ENCODE measurements at places on chromosomes 12 and 14.

DNA sequence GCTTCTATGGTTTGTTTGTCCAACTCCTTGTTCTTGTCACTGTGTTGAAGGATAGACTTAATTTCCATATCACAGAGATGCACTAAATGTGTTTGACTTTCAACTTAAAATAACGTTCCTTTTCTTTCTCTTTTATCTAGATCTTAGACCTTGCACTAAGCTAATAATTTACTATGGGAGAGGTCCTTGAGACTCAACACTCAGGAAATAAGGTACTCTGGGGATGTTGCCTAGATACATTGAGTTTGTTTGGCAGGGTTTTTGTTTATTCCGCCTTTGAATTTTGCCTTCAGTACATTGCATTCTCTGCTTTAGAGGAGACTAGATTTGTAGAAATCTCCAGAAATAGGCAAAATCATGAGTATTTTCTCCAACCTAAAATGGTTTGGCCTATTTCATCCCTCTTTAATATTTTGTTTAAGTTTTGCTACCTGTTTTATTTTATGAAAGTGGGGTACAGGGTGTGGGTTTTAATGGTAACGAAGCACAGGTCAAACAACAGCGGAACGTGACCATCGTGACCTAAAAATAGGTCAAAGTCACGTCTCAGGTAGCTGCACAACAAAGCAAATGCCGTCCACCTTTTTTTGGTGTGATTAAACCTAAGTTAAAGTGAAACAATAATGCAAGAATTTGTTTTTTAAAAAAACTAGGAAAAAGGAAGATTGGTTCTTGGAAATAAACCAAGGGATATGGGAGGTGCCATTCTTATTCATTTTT, 115.3 kb upstream of the CPSF6 start:
- no peak for DNase-seq

GRCh38 chr12:65466911-65467310, 188.4 kb downstream of the MSRB3 start:
- DNase-seq, result no peak

DNA sequence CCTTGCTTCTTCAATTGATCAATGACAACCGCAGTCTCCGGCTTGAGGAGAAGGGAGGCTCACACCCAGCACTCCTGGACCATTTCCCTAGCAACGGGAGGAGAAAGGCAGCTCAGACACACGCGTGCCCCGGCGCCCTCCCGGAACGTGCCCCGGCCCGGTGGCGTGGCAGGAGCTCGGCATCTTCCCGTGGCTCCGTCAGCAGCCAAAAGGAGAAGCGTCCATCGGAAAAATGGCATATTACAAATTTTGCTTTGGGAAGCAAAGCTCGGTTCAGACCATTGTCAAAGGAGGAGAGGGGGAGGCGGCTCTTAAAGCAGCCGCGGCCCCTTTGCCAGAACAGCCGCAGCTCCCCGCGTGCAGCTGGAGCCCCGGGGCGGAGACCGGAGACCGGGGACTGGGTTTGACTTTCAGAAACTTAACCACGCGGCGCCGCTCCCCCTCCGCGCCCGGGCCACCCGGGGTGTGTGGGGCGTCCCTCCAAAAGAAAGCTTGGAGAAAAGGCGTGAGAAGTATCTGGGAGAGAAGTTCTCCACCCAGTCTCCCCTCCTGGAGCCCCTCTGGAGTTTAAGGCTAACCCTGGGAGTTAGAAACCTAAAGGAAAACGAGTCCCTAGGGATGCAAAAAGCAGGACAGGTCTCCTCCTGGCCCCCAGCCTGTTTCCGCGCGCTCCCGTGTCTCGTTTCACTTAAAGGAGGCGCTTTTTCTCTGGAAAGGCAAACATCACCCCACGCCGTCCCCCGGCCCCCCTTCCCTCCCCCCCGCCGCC, 545 bp downstream of the PPFIA2 start:
- peak; percentile 23 for DNase-seq

DNA sequence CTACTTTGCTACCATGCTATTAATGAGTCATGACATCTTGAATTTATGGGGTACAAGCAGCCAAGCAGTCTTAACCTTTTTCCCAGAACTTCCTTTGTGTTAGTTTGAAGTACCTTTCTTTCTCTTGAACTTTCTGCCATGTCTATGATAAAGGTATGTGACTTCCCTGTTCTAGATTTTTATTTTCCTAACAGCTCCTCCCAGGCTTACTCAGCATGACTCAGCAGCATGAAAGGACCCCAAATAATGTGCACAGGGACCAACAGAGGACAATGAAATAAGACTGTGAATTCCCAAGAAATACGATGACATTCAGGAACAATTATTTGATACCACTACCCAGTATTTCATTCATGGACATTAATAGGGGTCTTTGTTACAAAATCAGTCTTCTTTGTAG, 60.0 kb downstream of the TTC6 start:
- no peak for DNase-seq

- DNase-seq, result no peak
Measured at GRCh38 chr12:102483466-102483865, 3.1 kb upstream of the IGF1 start.

GRCh38 chr14:88430976-88431375, 45.5 kb downstream of the SPATA7 start:
- DNase-seq, result no peak

GRCh38 chr14:74034572-74034971, 15.4 kb downstream of the BBOF1 start:
- no peak for DNase-seq

GRCh38 chr14:104580961-104581360, 1.4 kb downstream of the C14orf180 start:
- no peak for DNase-seq

- DNase-seq, result no peak
Measured at GRCh38 chr14:69252851-69253250, 7.1 kb upstream of the GALNT16 start.

DNA sequence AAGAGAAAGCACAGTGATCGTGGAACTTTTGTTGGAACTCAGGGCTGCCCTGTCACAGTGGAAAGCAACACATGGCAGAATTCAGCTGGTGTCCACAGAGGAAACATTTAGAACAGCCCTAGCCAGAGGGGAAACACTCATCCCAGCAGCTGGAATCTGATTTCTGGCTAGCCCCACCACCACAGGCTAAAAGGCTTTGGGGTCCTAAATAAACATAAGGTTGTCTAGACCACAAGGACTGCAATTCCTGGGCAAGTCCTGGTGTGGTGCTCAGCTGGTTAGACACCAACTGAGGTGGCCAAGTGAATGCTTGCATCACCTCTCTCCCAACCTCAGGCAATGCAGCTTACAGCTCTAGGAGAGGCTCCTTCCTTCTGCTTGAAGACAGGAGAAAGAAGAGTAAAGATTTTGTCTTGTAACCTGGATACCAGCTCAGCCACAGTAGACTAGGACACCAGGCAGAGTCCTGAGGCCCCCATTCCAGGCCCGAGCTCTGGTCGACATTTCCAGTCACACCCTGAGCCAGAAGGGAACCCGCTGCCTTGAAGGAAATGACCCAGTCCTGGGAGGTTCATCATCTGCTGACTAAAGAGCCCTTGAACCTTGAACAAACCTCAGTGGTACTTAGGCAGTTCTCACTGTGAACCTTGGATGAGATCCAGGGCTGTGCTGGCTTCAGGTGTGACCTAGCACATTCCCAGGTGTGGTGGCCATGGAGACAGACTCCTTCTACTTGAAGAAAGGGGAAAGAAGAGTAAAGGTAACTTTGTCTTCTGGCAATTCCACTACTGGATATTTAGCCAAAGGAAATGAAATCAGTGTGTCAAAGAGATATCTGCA, 85.4 kb upstream of the PLXNC1 start:
- DNase-seq, result no peak

DNA sequence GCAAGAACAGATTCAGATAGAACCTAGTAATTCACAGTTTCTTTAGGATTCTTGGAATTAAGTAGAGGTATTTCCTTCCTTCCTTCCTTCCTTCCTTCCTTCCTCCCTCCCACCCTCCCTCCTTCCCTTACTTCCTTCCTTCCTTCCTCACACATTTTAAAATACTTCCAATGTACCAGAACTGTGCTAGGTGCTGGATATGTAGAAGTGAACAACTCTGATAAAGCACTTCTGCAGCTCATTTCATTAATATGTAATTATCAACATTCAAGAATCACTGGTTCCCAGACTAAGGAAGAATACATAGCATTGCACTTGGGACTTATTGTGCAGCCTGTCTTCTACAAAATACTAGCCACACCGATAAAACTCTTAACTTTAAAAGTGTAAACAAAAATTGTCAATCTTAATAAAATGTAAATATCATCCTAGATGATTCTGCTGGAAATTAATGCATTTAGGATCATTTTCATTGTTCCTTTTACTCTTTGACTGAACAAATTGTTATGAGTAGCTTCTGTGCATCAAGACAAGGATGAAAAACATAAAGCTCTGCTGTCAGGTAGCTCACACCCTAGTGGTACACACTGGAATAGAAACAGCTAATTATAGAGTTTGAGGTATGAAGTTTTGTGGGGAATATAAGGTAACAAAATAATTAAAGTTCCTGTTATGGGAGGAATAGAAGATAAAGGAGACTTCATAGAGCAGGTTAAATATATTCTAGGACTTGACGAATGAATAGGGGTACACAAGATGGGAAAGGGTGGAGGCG, 99.9 kb upstream of the MYF6 start:
- no peak for DNase-seq

DNA sequence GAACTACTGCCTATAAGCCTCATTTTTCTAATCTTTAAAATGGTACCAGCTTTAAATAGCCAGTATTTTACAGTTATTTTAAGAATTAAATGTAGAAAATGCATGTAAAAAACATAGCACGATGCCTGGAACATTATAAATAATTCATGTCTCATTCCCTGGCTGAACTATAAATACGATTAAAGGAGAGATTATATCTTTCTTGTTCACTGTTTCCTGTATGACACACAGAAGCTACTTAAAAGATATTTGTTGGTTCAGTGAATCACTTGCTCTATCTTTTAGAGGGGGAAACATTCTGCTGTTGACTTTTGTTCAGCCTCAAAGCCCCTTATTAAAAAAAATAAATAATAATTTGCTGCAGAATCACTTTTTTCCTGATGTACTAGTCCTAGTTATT, 406.9 kb downstream of the LRFN5 start:
- no peak for DNase-seq

- DNase-seq, result no peak
Measured at GRCh38 chr14:88941414-88941813, 117.0 kb downstream of the TTC8 start.

DNA sequence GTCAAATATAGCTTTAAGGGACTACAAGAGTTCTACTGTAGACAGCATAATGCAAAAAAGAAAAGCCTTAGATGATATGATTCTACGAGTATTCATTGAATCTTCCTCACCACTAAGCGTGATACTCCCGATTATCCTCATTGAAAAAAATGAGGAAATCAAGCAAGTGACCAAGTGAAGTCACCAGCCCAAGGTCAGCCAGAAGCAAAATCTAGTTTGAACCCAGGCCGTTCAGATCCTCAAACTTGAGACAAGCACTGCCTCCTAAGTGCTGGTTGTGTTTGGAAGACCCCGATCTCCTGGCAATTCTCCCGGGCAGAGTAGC, 845 bp downstream of the GIT2 start:
- DNase-seq, result no peak

- DNase-seq, result peak; percentile 72
Measured at GRCh38 chr14:71751264-71751663, 181.0 kb upstream of the RGS6 start.

DNA sequence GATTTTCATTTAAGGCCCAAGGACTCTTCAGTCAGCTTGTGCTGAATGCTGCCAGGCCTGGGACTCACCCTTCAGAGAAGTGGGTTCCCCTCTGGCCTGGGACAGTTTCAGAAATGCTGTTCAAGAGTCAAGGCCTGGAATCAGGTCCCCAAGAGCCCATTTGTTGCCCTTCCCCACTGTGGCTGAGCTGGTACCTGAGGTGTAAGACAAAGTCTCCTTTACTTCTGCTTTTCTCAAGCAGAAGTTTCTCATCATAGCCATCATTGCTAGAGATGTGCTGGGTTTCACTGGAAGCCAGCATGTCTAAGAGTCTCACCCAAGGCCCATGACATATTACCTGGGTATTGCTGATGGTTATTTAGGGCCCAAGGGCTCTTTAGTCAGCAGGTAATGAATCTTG, 8.9 kb downstream of the FANCM start:
- no peak for DNase-seq

GRCh38 chr14:74804219-74804825, 41.2 kb downstream of the YLPM1 start:
- DNase-seq, result peak; percentile 75

- DNase-seq, result peak; percentile 85
Measured at GRCh38 chr14:61671082-61671481, 24.2 kb upstream of the HIF1A start.

DNA sequence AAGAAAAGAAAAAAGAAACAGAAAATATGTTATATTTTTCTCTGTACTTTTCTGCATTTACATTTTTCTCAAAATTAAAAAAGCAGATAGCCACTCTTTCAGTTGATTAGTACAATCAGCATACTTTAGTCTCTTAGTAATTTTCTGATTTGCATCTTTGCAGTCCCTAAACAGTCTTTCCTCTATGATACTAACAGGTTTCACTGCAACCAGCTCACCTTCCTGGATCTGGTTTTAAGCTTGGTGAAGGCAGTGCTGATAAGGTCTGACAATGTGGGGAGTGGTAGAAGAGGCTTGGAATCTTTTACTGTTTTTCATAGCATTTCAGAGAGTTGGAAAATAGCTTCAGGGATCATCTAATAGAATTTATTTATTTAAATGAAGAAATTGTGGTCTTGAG, 457.6 kb downstream of the ZFP36L1 start:
- DNase-seq, result no peak

DNA sequence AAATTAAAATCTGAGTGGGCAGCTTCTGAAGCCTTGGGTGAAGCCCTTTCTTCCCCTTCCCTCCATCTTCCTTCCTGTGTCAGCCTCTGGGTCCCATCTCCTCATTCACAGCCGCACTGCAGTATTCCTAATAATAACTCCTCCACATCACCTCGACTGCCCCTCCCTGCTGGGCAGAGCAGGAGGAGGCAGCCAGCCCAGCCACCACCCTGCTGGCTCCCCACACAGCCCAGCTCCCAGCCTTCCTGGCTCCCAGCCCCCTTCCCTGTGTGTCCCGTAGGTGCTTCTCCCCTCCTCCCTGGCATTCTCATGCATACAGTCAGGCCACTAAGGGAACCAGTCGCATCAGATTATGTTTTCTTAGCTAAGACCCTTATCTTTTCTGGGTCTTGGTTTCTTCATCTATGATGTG, 3.7 kb downstream of the IFFO1 start:
- DNase-seq, result no peak

- no peak for DNase-seq
Measured at GRCh38 chr14:69055999-69056788, 77.1 kb upstream of the ACTN1 start.

GRCh38 chr12:6567112-6567670, 900 bp downstream of the NOP2 start:
- peak; percentile 44 for DNase-seq

DNA sequence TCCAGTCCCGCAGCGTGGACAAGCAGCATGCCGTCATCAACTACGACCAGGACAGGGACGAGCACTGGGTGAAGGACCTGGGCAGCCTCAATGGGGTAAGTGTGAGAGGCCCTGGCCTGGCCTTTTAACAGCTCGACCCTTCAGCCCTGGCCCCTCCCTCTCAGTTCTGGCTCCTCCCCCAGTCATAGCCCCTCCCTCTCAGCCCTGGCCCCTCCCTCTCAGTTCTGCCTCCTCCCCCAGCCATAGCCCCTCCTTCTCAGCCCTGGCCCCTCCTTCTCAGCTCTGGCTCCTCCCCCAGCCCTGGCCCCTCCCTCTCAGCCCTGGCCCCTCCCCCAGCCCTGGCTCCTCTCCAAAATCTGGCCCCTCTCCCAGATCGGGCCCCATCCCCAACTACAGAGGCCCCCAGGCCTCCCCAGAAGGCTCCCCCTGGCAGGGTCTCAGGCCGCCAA, 11.2 kb downstream of the CEP170B start:
- DNase-seq, result peak; percentile 33

All from common myeloid progenitor, CD34-positive (primary cell).